Type B pancreatic cell (in vitro differentiated cells): ENCODE measurements at places on chromosomes 3 and 15.
A peak's percentile ranks its signal among the peaks of the same experiment; 100 is the strongest.

DNA sequence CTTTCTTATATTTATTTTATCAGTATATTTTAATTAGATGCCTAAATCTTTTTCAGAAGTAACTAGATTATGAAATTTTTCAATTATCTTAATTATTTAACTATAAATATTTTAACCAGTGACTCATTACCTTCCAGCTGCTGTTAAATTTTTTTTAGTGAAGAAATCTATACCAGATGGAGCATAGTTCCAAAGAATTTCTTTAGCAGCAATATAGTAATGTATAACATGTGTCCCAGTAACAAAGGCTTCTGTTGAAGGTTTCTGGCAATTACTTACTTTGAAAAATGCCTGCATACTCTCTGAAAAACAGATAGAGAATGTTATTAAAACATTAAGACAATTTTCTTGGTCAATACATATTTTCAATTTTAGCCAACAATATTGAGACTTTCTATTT lies 45.1 kb upstream of the CP start:
- H3K27ac ChIP-seq = no peak overlapping the region
- H3K27me3 ChIP-seq = no peaks in the 10 kb centered on the region
- H3K36me3 ChIP-seq = no peaks in the 10 kb centered on the region
- H3K4me3 ChIP-seq = no peak overlapping the region

- peaks cover 9% of the 10 kb centered on the region for H3K4me1 ChIP-seq
- H3K36me3 ChIP-seq = peaks cover 7% of the 10 kb centered on the region
- no peaks in the 10 kb centered on the region for H3K27me3 ChIP-seq
- H3K4me3 ChIP-seq = no peak overlapping the region
- H3K27ac ChIP-seq = no peak overlapping the region
Measured at GRCh38 chr15:81983497-81983896, 62.3 kb downstream of the MEX3B start.

DNA sequence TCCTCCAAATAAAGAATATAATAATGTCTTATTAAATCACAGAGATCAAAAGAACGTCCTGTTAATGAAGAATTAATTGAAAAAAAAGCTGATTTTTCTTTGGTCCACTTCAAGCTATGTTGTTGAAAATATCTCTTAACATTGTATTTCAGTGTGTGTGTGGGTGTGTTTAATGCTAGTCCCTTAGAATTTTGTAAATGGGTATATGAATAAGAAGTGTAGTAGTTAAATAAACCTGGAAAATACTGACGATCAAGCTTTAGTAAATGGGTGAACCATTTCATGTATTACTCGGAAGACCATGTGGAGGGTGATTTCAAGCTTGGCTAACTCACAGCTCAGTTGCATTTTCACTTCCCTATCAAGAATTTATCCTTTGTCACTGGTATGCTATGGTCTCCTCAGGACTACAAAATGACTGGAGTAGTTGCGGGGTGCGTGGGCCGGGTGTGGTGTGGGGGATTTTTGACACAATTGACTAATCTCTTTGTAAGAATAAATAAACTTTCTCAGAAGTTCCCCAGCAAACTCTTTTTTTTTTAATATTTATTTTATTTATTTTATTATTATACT lies 586.4 kb downstream of the GRM7 start:
- no peaks in the 10 kb centered on the region for H3K36me3 ChIP-seq
- DNase-seq = no peak
- H3K27ac ChIP-seq = no peak overlapping the region
- H3K4me1 ChIP-seq = peaks cover 6% of the 10 kb centered on the region
- H3K27me3 ChIP-seq = no peaks in the 10 kb centered on the region

- peaks cover 15% of the 10 kb centered on the region for H3K4me1 ChIP-seq
- no peaks in the 10 kb centered on the region for H3K36me3 ChIP-seq
- no peak overlapping the region for H3K27ac ChIP-seq
- no peaks in the 10 kb centered on the region for H3K27me3 ChIP-seq
- peak; percentile 22 for DNase-seq
- no peak overlapping the region for H3K4me3 ChIP-seq
Measured at GRCh38 chr15:68301301-68301700, 23.8 kb downstream of the FEM1B start.

DNA sequence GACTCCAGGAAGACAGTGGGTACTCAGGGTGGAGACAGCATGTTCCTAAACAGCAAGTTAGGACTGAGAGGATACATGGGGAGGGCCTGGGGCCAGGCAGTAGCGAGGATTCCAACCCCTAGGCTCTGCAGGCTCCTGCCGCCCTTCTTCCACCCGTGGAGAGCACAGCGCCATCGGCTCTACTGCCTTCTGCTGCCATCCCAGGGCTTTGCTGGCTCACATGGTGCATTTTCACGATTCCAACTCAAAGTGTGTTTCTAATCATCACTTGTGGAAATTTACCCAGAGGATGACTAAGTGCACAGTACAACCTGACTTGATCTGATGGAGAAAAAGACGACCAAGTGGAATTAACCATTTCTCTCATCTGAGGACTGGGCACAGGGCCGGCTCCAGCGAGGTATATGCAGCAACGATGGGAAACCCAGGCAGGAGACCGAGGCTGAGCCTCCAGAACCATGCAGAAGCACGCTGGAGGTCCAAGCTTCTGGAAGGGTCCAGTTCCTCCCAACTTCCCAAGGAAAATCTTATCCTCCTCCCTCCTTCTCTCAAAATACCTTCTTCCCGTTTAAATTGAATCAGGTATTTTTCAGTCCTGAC lies 104.6 kb downstream of the LRIG1 start:
- H3K4me1 ChIP-seq = peaks cover 38% of the 10 kb centered on the region
- no peak overlapping the region for H3K4me3 ChIP-seq
- no peaks in the 10 kb centered on the region for H3K27me3 ChIP-seq
- H3K27ac ChIP-seq = no peak overlapping the region
- H3K36me3 ChIP-seq = peaks cover 41% of the 10 kb centered on the region

- peaks cover 3% of the 10 kb centered on the region for H3K27me3 ChIP-seq
- peak overlapping the region; percentile 68 for H3K4me3 ChIP-seq
- no peak for DNase-seq
- H3K27ac ChIP-seq = no peak overlapping the region
Measured at GRCh38 chr15:73049564-73050215, 2.6 kb upstream of the NEO1 start.

DNA sequence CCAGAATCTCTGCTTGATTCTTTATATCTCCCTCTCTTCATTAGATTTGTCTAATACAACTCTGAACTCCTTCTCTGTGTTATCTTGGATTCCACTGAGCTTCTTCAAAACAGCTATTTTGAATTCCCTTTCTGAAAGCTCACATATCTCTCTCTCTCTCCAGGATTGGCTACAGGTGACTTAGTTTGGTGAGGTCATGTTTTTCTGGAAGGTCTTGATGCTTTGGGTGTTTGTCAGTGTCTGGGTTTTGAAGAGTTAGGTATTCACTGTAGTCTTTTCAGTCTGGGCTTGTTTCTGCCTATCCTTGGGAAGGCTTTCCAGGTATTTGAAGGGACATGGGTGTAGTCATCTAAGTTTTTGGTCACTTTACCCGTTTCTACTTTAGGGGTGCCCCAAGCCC lies 781.8 kb downstream of the FHIT start:
- no peaks in the 10 kb centered on the region for H3K4me1 ChIP-seq
- DNase-seq = no peak
- no peak overlapping the region for H3K27ac ChIP-seq
- H3K36me3 ChIP-seq = no peaks in the 10 kb centered on the region
- no peaks in the 10 kb centered on the region for H3K27me3 ChIP-seq
- no peak overlapping the region for H3K4me3 ChIP-seq

DNA sequence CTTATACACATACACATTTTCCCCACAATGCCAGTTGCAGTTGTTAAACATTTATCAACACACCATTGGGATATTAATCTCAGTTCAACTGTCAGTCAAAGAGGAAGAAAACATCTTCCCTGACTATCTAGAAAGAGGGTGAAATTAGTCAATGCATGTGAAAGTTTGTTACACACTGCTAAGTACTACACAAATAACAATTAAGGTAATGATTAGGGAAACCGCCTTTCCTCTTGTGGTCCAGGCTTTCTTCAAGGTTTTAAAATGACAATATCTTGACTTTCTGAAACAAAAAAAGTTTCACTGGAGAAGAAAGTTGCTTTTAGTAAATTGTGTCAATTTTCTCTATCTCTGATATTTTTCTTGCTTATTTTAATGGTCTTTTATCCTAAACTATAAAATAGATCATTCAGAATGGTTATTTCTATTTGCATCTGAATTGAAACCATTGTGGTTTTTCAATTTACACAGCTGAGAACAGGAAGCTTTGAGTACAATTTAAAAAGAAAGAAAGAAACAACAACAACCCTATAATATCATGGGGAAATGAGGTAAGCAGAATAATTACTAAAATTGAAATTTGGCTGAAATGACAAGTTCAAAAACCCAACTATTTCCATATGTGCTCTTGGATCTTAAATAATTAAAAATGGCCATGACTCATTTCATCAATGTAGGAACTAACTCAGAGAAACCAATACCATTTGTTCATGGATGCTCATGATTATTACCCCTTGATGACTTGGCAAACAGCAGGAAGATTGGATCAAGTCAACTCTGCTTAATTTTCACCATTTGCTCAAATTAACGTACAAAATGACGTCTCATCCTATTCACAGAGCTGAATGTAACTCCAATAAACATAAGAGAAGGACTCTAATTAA lies 31.7 kb downstream of the GPR149 start:
- no peak for DNase-seq
- H3K27ac ChIP-seq = no peak overlapping the region
- H3K36me3 ChIP-seq = no peaks in the 10 kb centered on the region
- no peaks in the 10 kb centered on the region for H3K27me3 ChIP-seq
- H3K4me1 ChIP-seq = no peaks in the 10 kb centered on the region

DNA sequence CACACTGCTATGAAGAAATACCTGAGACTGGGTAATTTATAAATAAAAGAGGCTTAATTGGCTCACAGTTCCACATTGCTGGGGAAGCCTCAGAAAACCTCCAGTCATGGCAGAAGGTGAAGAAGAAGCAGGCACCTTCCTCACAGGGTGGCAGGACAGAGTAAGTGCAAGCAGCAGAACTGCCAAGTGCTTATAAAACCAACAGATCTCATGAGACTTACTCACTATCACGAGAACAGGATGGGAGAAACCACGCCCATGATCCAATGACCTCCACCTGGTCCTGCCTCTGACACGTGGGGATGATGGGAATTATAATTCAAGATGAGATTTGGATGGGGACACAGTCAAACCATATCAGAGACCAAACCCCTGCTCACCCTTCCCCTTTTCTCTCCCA lies 75.0 kb downstream of the TRIM69 start:
- H3K27me3 ChIP-seq = peaks cover 10% of the 10 kb centered on the region
- no peaks in the 10 kb centered on the region for H3K36me3 ChIP-seq
- H3K4me1 ChIP-seq = no peaks in the 10 kb centered on the region

DNA sequence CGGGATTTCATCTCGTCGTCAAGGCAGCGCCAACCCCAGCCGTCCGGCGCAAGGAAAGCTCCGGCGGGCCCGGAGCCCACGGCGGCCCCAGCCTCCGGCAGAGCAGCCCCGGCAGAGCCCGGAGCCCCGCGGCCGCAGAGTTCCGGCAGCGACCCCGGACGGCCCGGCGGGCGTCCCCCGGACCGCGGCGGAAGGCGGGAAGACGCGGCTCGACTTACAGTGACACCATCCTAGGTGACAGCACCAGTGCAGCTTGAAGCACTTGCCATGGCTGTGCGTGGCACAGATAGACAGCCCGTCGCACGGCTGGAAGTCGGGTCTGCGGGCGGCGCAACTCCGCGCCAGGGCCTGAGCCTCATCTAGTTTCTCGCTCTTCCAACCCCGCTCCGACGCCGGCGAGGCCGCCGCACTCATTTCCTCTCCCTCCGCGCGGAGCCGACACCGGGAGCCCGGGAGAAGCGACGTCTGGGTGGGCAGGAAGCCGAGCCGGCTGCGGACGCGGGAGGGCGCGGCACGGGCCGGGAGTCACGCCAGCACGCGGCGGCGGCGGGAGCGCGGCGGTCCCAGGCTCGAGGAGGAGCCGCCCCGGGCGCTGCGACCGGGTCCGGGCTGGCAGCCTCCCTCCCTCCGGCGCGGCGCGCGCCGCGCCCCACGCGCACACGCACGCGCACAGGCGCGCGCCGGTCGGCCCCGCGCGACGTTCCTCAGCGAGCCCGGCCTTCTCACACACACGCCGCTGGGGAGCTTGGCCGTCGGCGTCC lies at the start of gene C3orf70:
C3orf70 (minus strand) TSS at position 651 of the 761 bp plus-strand sequence; CDS start at position 414, 237 bp downstream.
- H3K36me3 ChIP-seq = no peaks in the 10 kb centered on the region
- H3K4me1 ChIP-seq = peaks cover 6% of the 10 kb centered on the region
- peak within 1 kb of the TSS; percentile 90 for H3K4me3 ChIP-seq
- peak; percentile 78 for DNase-seq

DNA sequence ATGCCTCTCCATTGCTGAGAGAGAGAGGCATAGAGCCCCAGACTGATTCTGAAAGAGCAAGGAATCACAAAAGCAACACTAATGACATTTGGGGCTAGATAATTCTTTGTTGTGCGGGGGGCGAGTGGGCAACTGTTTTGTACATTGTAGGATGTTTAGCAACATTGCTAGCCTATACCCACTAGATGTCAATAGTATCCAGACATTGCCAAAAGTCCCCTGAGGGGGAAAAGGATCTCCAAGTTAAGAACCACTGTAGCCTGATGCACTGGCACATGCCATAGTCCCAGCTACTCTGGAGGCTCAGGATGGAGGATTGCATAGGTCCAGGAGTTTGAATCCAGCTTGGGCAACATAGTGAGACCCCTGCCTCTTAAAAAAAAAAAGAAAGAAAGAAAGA lies 22.8 kb upstream of the GOLM2 start:
- no peak for DNase-seq
- peaks cover 7% of the 10 kb centered on the region for H3K4me1 ChIP-seq
- H3K27ac ChIP-seq = no peak overlapping the region
- H3K27me3 ChIP-seq = no peaks in the 10 kb centered on the region

GRCh38 chr15:55420171-55420866 lies 12.0 kb downstream of the PIERCE2 start:
- H3K4me3 ChIP-seq = no peak overlapping the region
- no peaks in the 10 kb centered on the region for H3K4me1 ChIP-seq
- peaks cover 4% of the 10 kb centered on the region for H3K36me3 ChIP-seq
- no peak for DNase-seq
- H3K27me3 ChIP-seq = no peaks in the 10 kb centered on the region
- no peak overlapping the region for H3K27ac ChIP-seq

- no peak overlapping the region for H3K27ac ChIP-seq
- H3K4me1 ChIP-seq = no peaks in the 10 kb centered on the region
- DNase-seq = no peak
Measured at GRCh38 chr15:94547711-94548110, 316.4 kb downstream of the MCTP2 start.

DNA sequence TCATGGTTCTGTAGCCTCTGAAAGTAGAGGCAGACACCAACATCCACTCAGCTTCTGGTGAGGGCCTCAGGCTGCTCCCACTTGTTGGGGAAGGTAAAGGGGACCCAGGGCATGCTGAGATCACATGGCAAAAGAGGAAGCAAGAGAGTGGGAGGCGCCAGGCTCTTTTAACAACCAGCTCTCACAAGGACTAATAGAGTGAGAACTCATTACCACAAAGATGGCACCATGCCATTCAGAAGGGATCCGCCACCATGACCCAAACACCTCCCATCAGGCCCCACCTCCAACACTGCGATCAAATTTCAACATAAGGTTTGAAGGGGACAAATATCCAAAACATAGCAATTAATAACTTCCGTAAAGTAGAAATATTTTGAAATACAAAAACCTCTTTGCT lies 192.3 kb downstream of the OCA2 start:
- H3K4me3 ChIP-seq = no peak overlapping the region
- H3K4me1 ChIP-seq = no peaks in the 10 kb centered on the region
- no peaks in the 10 kb centered on the region for H3K27me3 ChIP-seq
- H3K36me3 ChIP-seq = no peaks in the 10 kb centered on the region
- no peak overlapping the region for H3K27ac ChIP-seq
